ENCODE measurements at places on chromosomes 13 and 19.

GRCh38 chr13:111539791-111540446, 219.5 kb downstream of the TEX29 start:
- no peak for DNase-seq

DNA sequence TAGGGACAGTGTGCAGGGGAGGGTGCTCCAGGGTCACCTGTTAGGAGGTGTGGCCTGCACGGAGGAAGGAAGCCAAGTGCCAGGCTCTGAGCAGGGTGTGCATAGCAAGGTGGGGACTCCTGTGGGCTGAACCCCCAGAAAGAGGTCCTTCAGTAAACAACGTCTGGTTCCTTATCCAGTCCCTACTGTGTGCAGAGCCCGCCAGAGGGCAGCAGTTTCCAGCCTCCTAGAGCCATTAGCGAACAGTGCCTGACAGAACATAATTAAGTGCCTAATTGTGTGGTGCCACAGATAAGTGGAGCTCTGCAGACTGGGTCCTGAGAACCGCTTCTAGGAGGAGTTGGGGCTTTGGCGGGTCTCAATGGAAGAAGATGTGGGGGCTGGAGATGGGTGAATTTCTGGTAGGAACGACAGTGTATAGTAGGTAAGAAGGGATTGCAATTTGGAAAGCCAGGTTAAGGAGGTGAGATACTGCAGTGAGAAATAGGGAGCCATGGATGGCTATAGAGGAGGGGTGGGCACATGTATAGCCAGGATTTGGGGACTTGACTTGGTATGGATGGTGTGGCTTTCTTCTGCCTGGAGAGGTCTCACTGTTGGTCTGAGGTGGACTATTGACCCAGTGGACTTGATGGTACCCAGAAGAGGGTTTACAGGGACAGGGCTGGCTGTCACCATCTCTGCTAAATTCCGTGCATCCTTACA, 323.1 kb downstream of the ZNF536 start:
- no peak for DNase-seq

- DNase-seq = no peak
Observed at GRCh38 chr19:50663482-50663790, 14.2 kb downstream of the C19orf81 start.

DNA sequence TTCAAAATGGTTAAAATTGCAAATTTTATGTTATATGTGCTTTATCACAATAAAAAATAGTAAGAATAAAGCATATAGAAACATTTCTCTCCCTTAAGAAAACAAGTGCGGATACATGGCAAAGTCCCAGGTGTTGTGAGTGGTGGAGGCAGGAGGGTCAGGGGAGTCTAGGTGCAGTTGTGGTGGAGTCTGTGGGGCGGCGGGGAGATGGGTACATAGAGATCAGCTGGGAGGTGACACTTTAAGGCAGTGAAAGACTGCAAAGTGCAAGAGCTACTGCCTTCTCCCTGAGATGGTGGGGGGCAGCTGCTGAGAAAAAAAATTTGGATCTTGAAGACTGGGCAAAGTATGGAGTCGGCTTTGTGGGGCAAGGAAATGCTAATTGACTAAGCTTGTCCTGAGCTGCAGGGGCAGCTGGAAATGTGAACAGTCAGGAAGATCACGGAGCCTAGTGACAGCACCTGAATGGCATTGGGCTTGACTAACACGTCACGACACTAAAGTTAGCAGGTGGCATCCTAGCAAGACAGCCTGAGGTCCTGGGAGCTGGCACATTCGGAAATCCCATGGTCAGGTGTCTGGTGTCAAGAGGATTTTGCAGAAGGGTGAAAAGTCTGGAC, 72.9 kb upstream of the IRS2 start:
- no peak for DNase-seq

DNA sequence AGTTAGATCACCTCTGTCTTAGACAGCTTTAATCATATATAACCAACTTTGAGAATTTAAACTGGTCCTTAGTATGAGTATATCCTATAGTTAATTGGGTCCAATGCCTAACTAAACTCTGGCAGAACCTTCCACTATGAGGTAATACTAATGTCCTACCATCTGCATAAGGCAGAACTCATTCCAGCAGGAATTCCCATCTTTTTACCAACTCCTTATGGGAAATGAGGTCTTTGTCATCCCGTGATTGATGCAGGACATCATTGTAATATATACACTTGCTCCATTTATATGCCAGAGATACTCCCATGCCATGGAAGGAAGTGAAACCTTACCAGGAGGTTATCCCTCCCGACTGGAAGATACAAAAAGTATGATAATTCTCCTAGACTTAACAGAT, 2.8 kb downstream of the KCTD4 start:
- no peak for DNase-seq

- DNase-seq = no peak
Observed at GRCh38 chr19:34120846-34121639, 51.3 kb upstream of the LSM14A start.

GRCh38 chr13:75341028-75341427, 140.9 kb downstream of the TBC1D4 start:
- DNase-seq = no peak

DNA sequence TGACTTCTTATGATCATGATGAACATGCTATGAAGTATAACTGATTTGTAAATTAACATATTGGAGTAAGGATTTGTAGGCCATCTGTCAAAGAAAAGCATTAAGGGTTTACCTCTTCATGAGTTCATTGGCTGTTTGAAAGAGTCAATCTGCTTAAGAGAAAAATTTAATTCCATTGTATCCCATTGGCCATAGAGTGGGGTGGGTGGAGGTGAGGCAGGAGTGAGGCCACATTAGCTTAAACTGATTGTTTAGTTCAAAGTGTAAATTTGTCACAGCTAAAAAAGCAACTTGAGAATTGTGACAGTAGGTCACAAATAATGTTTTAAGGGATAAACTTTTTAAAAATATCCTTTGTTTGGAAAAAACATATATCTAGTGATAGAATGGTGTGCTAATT, 11.4 kb downstream of the GPR180 start:
- no peak for DNase-seq

GRCh38 chr13:46480131-46480530, 72.8 kb upstream of the LRCH1 start:
- DNase-seq = no peak

GRCh38 chr13:113884821-113885220, 20.9 kb upstream of the GAS6 start:
- no peak for DNase-seq

GRCh38 chr19:32349724-32350470, 4.5 kb downstream of the ZNF507 start:
- no peak for DNase-seq

GRCh38 chr19:13727798-13728197, 36.5 kb upstream of the MRI1 start:
- DNase-seq = no peak

- DNase-seq = no peak
Observed at GRCh38 chr13:109547942-109548341, 238.4 kb downstream of the IRS2 start.

DNA sequence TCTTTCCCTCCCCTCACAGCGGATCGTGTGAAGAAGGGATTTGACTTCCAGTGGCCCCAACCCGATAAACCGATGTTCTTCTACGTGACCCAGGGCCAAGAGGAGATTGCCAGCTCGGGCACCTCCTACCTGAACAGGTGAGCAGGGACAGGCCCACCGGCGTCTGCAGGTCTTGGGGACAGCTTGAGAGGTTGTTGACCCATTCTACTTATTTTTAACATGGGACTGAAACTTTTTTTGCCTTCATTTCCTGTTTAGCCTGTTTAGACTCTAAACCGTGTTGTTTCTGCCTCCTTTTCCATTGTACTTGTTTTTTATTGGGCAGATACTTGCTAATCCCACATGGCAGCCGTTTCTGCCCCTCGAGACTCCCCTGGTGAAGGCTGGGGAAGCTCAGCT, 28.5 kb downstream of the UPF1 start:
- no peak for DNase-seq

GRCh38 chr13:61546413-61546812, 130.8 kb upstream of the PCDH20 start:
- DNase-seq = no peak

DNA sequence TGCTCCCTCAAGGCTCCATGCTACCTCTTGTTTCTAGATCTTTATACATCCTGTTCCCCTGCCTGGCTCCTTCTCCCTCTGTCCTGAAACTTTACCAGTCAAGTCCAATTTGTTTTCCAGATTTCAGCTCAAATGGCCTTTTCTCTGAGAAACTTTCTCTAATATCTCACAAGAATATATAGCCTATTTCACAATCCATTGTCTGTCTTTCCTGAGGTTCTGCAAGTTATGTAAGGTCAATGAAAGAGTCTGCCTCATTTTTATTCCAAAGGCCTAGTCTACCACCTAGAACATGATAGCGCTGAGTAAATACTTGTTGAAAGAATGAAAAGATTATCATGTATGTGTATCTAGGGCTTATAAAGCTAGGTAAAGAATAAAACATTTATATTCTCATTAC, 348.8 kb downstream of the SPRY2 start:
- DNase-seq = no peak

- no peak for DNase-seq
Observed at GRCh38 chr13:35770756-35771297, 294.3 kb upstream of the MAB21L1 start.

DNA sequence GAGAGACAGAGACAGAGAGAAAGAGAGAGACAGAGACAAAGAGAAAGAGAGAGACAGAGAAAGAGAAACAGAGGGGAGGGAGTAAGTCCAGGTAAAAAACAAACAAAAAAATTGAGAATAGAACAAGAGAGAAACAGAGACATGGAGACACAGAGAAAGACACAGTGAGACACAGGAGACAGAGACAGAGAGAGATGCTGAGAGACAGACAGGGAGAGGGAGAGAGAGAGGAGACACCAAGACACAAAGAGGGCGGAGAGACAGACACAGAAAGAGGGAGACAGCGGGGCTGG, 5.8 kb upstream of the PROZ start:
- DNase-seq = no peak

DNA sequence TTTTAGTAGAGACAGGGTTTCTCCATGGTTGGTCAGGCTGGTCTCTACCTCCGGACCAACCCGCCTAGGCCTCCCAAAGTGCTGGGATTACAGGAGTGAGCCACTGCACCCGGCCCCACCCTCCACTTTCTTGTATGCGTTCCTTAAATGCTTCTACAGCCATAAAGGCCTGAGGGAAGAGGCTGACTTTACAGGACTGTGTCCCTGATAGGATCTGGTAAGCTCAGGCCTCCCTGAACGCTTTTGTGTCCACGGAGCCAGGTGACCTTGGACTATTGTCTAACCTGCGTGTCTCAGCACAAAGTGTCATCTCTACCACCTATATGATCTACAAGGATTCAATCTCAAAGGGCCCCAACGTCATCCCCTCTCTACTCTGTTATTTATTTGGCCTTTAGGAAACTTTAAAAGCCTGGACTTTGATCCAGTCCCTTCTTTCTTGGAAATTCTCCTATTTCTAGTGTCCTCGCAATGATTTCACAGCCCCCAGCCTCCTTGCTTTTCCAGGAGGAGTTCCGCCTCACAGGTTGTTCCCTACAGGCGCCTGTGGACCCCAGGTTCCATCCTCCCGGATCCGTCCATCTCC, 701 bp downstream of the ZNF552 start:
- DNase-seq = no peak

DNA sequence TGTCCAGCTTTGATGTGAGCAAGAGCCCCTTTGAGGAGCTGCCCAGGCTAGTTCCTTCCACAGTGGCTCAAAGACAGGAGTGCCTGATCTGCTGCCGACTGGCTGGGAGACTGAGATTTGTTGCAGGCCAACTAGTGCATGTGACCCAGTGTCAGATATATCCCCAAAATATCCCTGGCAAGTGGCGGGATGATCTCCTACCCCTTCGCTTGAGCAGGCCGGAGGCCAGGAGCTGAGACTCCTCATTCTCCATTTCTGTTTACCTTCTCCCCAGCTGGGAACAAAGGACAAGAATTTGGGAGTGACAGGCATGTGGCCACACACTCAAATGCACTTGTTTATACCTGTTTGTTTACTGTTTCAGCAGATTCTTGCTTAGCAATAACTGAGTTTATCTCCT, 37.1 kb upstream of the XPO4 start:
- DNase-seq = no peak

DNA sequence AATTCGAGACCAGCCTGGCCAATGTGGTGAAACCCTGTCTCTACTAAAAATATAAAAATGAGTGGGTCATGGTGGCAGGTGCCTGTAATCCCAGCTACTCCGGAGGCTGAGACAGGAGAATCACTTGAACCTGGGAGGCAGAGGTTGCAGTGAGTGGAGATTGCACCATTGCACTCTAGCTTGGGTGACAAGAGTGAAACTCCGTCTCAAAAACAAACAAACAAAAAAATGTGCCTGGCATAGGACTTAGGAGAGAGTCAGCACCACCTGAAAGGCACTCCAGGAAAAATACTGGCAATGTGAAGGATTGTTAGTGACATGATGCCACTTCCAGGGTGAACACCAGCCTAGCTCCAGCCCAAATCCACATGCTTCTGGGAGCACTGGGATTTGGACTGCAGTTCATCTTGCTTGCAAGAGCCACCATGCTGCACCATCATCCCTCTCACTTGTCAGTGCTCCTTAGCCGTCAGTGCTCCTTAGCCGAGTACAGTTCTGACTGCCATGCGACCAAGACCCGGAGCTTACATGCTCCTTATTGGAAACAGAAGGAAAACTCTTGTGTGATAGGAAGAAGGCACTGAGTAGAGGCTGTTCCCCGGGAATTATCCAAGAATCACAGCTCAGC, 145.1 kb upstream of the RNF113B start:
- DNase-seq = no peak

DNA sequence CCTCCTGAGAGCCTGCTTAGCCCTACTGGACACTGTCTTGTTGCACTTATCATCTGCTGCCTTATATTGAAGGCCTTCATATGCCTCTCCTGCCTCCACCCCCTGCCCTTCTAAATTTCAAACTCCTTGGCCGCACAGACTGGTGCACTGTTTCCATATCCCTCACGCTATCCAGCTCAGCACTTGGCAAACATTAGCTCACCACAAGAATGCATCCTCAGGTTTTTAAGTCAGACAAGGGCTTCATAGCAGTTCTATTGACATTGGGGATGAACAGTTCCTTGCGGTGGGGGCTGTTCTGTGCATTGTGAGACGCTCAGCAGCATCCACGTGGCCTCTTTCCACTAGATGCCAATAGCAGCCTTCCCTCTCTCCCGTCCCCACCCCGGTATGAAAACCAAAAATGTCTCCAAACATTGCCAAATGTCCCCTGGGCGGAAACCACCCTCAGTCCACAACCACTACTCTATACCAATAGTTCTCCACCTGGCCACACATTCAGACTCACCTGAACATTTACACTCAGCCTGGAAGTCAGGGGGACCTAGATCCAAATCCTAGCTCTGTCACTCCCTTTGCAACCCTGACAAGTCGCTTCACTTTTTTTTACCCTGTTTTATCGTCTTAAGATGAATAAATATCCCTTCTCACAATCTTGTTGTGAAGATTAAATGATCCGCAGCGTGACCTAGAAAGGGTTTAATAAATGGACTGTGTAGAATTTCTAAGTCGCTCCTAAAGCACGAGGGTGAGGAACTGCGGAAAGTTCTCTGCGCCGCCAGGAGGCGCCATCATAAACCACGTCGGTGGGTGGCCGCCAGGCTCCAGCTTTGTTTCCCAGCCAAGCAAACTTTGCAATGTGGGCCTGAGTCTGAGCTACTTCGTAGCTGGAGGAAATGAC, 3.6 kb upstream of the CEACAM3 start:
- no peak for DNase-seq

Data from hippocampal formation (tissue), 2 donors.